A549 (cell line): ENCODE measurements at places on chromosomes 1 and 21. TPM values are rescaled to one million over a fixed set of nuclear protein-coding genes. Genes with fewer than 3 reads are reported as not detected.

PRXL2B gene
- polyA plus RNA-seq = 14.7 to 17.4 TPM (median 16.4 TPM) in 3 replicates

- DNase-seq = peak; percentile 71
Measured at GRCh38 chr1:29271724-29272123, 35.4 kb downstream of the PTPRU start.

ESRRG gene
- polyA plus RNA-seq = not detected in 3 replicates

NTNG1 gene
- polyA plus RNA-seq = not detected in 3 replicates

- DNase-seq = no peak
Measured at GRCh38 chr1:88658419-88658818, 25.7 kb upstream of the PKN2 start.

DNA sequence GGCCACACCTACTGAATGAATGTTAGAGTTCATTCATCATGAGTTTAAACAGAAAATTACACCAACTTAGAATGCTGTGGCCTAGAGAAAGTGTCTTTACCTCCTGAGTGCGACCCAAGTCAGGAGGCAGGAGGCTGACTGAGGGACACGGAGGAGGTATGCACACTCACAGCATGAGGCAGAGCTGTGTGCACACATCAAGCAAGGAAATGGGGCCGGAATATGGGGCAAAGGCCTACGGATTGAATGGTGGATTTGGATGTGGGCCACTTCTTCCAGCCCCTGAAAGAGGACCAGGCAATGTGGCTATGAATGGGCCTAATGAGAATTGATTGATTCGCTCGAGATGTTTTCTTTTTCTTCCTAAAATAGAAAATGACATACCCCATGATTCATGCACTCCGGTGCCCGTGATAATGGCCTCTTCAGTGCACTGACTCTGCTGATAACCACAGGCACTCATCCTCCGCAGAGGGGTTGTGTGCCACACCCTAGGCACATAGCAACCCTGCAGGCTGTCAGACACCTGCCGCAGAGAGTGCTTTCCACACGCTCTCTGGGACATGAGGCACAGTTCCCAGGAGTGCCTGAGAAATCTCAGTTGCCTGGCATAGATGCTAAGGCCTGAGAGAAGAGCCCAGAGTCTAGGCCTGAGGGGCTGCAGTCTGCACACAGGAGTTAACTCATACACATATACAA is 155.5 kb downstream of the GLUL start:
- DNase-seq = no peak

DNA sequence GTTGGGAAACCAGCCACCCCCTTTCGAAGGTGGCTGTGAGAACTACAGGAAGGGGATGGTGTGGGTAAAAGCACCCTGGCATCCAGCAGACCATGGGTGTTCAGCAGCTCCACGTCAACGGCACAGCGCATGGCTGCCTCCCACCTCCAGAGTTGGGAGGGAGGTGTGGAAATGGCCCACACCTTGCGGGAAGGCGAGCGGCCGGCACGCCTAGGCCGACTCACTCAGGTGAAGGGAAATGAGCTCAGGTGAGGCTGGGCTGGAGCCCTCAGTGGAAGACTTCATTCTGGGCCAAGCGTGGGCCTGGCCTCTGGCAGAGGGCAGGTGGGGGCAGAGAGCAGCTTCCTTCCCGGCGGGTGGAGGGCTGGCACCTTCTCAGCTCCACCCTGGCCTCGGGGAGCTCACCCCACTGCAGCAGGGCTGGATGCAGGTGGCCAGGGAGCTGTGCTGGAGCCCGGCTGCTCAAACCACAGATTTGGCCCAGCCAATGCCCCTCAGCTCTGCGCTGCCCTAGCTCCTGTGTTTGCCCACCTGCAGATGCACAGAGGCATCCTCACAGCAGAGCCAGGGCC is 24.8 kb upstream of the ALDH4A1 start:
- DNase-seq = no peak

DNA sequence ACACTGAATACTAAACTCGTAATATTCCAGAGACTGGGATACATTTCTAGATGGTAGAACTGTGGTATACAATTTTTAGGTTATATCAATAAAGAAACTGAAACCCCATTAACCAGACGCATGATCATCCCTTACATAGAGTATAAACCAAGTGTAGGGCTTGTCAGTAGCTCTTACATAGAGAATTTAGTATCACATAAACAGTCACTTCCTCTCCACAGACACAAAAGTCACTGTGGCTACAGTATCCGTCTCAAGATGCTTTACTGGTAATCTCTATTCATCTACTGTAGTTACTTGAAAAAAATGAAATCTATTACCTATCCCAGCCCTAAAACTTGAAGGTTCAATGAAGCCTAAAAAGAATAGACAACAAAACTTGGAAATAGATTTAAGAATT is 252.3 kb upstream of the TMPRSS15 start:
- DNase-seq = no peak

POU2F1 gene
- 2.6 to 3.2 TPM (median 2.9 TPM) in 3 replicates for polyA plus RNA-seq

CLIC6 gene
- polyA plus RNA-seq = 0.04 to 0.08 TPM (median 0.07 TPM) in 3 replicates

DNA sequence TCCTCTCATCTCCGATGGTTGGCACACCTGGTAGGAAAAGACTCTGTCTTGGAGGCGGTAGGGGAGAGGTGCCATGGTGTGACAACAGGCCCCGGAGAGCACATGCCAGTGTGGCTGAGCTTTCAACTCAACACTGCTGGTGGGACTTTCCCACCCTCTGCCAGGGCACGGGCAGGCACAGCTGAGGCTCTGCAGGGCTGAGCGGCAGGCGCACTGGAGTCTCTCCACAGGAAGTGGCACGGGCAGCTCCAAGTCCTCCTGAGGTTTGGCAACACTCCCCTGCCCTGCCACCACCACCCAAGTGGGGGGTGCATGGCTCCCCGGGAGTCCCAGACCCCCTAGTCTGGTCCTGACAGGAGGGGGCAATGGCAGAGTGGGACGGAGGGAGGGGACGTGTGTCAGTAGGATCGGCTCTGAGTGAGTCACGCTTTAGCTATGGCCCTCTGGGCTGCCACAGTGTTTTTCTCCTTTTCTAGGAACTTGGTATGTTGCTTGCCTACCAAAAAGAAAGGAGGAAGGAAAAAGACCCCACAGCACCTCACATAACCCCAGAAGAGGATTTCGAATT is 27.3 kb upstream of the EVA1B start:
- DNase-seq = peak; percentile 49
